ENCODE measurements at places on chromosomes 6 and 20.

DNA sequence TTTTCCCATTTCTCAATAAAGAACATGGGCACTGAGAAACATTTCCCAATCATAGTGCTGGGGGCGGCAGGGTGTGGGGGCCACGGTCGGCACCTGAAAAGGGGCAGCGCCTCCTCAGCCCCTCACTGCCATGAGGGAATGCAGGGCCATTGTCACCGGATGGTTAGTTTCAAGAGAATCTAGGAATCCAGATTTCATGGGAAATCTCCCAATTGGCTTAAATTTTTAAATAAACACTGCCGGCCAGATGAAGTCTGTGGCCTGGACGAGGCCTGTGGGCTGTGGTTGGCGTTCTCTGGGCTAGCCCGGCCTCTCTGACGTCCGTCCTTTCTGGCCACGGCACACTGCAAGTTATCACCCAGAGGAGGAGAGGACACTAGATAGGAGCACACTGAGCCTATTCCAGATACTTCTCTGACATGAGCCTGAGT is 25.6 kb downstream of the MANBAL start:
- DNase-seq = no peak

DNA sequence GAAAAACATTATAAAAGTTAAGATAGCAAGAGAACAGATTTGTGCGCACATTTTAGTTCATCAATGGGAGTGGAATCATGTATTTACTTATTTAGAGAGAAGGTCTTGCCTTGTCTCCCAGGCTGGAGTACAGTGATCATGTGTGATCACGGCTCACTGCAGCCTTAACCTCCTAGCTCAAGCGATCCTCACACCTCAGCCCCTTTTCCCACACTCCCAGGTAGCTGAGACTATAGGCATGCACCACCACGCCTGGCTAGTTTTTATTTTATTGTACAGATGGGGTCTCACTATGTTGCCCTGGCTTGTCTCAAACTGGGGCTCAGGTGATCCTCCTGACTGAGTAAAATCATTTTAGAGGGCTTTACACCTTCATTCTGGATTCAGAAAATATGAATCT is 72.3 kb upstream of the ADGRF1 start:
- DNase-seq = no peak

- no peak for DNase-seq
These were observed 35.7 kb upstream of the HAO1 start for GRCh38 chr20:7975851-7976414.

- DNase-seq = no peak
These were observed 557.6 kb upstream of the MARCKS start for GRCh38 chr6:113299531-113299930.

- DNase-seq = no peak
These were observed 48.7 kb downstream of the SCGN start for GRCh38 chr6:25700761-25701160.

DNA sequence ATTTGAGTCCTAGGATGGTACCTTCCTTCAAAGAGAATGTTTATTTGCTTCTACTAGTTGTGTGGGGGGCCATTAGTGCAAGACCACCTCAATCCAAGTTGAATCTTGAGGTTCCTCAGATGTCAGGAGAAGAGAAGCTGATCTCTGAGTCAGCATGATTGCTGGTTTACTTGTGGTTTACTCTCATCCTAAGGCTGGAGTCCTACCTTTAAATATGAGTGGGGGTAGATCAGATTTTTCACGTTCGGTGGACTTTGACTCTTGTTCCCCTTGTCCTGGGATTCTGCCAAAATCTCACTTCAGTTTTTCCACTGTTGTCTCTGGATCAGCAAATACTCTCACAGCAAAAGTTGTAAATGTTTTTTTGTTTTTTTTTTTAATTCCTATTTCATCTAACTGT is 84.6 kb upstream of the F13A1 start:
- DNase-seq = no peak

GRCh38 chr6:100226811-100227210 is 232.8 kb upstream of the MCHR2 start:
- DNase-seq = no peak

GRCh38 chr20:34302312-34302722 is 838 bp downstream of the AHCY start:
- no peak for DNase-seq

DNA sequence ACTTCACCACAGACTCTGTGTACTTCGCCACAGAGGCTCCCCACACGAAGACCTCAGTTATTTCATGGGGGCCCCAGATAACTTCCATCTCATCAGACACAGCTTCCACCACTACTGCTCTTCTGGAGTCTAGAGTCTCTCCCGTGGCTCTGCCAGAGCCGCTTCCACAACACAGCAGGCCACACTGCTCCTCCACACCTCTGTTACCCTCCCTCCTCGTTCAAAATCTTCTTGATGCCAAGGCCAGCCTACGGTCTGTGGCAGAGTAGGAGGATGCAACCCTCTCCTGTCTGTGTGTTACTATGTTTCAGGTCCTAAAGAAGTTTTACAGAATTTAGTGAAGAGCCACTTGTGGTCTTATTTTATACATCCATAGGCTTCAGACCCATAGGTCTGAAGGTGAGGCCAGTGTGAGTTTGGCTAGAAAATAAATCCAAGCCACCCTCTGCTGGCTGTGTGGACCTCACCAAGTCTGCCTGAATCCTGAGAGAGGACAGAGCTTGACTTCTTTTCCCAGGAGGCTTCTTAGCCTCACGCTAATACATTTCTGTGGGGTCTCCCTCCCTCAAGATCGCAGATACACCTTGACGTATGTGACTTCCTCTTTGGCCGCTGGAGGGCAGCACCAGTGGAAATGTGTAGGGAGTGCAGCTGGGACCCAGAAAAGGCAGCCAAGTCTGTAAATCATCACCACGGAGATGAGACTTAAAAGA is 197.7 kb downstream of the FAXC start:
- no peak for DNase-seq

GRCh38 chr6:34074064-34074742 is 71.7 kb downstream of the GRM4 start:
- no peak for DNase-seq

DNA sequence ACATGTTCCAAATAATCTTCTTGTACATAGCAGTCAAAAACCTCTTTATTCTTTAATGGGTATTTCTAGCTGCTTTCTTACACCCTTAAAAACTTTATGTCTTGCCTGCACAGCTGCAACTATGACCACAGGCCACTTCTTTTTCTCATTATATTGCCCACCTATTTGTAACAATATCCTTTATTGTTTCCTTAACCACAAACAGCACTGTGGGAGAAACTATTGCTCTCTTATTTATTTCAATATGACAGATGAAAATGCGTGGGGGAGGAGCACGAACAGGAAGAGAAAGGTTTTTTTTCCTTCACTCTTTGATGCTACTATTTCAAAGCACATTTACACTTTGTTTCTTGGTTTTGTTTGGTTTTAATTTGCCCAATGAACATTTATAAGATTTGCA is 253.5 kb downstream of the GJA1 start:
- DNase-seq = no peak

- no peak for DNase-seq
These were observed 10.8 kb upstream of the SF3B5 start for GRCh38 chr6:144106206-144106605.

DNA sequence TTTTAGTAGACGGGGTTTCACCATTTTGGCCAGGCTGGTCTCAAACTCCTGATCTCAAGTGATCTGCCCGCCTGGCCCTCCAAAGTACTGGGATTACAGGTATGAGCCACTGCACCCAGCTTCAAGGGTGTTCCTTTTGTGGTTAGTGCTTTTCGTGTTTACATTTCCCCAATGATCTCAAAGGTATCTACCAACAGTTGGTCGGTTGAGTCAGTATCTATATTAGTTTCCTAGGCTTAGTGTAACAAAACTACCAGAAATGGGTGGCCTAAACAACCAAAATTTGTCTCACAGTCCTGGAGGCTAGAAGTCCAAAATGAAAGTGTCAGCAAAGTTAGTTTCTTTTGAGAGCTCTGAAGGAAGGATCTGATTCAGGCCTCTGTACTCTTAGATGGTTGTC is 30.1 kb downstream of the CASP8AP2 start:
- DNase-seq = no peak

- DNase-seq = no peak
These were observed 21.3 kb upstream of the HLA-DRB5 start for GRCh38 chr6:32551410-32551809.

DNA sequence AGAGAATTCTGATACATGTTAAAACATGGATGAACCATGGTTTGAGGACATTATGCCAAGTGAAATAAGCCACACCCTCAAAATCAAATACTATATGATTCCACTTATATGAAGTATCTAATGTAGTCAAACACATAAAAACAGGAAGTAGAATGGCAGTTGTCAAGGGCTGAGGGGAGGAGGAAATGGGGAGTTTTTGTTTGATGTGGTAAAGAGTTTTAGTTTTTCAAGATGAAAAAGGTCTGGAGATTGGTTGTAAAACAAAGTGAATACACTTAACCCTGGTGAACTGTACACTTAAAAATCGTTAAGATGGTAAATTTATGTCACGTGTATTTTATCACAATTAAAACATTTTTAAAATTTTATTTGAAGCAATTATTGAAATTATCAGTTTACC is 127.4 kb upstream of the GRIK2 start:
- DNase-seq = no peak

DNA sequence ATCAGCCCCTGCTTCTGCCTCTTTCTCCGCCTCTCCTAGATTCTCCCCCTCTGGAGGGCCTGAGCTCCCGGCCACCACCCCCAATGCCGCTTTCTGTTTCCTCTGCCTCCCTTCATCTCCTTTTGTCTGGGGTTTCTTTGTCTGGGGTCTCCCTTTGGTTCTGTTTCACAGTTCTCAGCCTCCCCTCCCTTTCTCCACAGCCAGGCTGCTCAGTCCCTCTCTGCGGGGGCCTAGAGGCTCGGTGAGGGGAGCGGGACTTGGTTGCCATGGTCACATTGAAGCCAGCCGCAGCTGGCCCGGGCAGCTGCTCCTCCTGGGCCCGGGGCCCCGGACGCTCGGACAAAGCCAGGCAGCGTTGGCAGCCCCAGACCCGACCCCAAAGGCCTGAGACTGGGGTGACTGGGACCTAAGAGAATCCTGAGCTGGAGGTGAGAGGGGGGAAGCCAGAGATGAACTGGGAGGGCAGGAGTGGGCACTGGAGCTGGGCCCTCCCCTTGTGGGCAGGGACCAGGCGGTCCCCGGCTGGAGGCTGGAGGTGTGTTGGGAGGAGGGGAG is 3.5 kb upstream of the DDR1 start:
- DNase-seq = no peak

- DNase-seq = no peak
These were observed 121.2 kb upstream of the LAMP5 start for GRCh38 chr20:9392892-9393857.

- peak; percentile 59 for DNase-seq
These were observed 546 bp downstream of the C6orf136 start for GRCh38 chr6:30647242-30648116.

GRCh38 chr20:16926626-16927430 is 178.7 kb downstream of the OTOR start:
- no peak for DNase-seq

- DNase-seq = no peak
These were observed 40.8 kb upstream of the TIAM2 start for GRCh38 chr6:154954347-154954746.

GRCh38 chr6:159059141-159059540 is 14.3 kb upstream of the TAGAP start:
- no peak for DNase-seq

GRCh38 chr6:167651318-167652041 is 175.2 kb upstream of the AFDN start:
- no peak for DNase-seq

DNA sequence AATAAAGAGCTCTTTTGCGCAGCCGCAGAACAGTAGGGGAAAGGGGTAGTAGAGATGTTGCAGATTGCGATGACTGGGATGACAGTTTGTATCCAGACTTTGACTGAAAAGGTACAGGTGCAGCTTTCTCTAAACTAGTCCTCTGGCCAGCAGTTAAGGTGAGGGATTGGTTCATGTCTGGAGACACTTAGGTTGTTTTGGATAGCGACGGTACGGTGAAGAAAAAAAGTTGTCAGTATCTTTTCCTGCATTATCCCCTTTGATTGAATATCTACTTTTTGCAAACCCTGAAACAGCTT is 537 bp downstream of the PRR3 start:
- DNase-seq = no peak

GRCh38 chr6:132286298-132287019 is 114.8 kb downstream of the MOXD1 start:
- DNase-seq = no peak

DNA sequence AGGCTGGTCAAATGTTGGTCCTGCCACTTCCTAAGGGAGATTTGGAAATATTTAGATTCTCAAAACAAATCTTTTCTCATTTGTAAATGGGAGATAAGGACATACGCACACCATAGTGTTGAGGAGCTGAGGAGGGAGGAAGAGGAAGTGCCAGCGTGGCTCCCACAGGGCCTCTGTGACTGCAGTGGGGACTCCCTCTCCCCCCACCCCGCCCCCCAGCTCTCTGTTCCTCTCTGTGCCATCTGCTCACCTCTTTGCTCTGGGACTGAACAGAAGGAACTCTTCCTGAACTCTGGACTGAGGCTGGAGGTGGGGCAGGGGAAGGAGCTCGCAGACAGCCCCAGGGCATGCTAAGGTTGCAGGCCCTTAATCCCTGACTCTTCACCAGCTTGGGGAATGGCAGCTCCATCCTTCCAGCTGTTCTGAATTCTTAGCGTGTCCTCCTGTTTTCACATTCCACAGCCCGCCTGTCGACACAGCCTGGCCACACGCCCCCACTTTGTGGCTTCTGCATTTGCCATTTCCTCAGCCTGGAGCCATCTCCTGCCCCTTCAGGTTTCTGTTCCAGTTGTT is 11.4 kb downstream of the DDX27 start:
- no peak for DNase-seq

GRCh38 chr20:11271920-11272594 is 598.3 kb upstream of the JAG1 start:
- DNase-seq = no peak
